ENCODE measurements at places on chromosomes 4 and X. TPM values are rescaled to one million over a fixed set of nuclear protein-coding genes. Genes with fewer than 3 reads are reported as not detected.

Gene FANCB
- 6.4 TPM for total RNA-seq

Gene HPGDS
- total RNA-seq, result 32.3 TPM

DNA sequence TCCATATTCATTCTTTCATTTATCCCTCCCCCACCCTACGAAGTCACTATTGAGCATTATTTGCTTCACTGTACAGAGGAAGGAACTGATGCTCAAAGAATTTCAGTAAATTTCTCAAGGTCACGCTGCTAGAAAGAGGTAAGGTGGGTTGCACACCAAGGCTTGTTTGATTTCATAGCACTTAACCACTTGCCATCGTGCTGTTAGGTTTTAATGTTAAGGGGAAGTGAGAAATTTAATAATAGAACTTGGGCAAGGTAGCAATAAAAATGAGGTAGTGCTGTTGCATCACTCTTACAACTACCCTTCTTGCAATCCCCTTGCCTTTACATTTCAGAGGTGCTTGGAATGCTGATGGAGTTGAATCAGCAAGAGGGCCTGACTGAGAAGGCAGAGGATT lies 343.1 kb downstream of the MID1IP1 start:
- no peak for DNase-seq

GRCh38 chr4:80500613-80501012 lies 165.1 kb downstream of the CFAP299 start:
- DNase-seq, result no peak

- DNase-seq, result no peak
Observed at GRCh38 chrX:153320555-153321184, 897 bp downstream of the PNMA6F start.

DNA sequence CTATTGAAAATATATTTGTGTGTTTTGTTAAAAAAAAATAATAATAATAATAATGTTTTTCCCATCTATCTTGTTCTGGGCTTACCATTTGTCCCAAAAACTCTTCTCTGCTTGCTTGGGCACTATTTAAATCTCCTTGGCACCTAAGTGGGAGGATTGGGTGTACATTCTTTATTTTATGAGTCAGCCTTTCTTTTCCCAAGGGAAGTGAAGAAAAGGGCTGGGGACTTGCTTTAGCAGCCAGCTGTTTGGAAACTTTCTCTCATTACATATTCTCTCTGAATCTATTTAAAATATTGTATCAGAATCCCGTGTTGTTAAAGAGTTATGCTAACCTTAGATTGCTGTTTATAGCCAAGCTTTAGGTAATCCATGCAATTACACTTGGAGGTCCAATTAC lies 2332.4 kb downstream of the ARAP2 start:
- no peak for DNase-seq

- DNase-seq, result no peak
Observed at GRCh38 chrX:53246231-53246630, 21.2 kb upstream of the KDM5C start.

- no peak for DNase-seq
Observed at GRCh38 chrX:131724292-131724691, 180.4 kb downstream of the OR13H1 start.

DNA sequence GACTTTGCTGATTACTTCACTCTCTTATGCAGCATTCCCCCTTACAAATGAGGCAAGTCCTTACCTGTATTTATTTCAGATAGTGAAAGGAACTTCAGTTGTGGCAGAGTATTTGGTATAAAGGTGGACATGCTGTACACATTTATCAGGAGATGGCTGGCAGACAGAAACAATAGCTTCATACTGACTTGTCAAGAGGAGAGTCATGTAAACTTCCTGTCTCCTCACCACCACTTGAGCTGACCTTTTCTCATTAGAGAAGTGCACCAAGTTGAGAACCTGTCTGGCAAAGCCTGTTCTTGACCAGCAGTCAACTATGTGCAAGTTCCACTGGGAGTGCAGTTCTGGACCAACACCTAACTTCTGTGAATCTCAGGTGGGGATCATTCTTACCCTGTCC lies 80.8 kb downstream of the LARP1B start:
- DNase-seq, result no peak

DNA sequence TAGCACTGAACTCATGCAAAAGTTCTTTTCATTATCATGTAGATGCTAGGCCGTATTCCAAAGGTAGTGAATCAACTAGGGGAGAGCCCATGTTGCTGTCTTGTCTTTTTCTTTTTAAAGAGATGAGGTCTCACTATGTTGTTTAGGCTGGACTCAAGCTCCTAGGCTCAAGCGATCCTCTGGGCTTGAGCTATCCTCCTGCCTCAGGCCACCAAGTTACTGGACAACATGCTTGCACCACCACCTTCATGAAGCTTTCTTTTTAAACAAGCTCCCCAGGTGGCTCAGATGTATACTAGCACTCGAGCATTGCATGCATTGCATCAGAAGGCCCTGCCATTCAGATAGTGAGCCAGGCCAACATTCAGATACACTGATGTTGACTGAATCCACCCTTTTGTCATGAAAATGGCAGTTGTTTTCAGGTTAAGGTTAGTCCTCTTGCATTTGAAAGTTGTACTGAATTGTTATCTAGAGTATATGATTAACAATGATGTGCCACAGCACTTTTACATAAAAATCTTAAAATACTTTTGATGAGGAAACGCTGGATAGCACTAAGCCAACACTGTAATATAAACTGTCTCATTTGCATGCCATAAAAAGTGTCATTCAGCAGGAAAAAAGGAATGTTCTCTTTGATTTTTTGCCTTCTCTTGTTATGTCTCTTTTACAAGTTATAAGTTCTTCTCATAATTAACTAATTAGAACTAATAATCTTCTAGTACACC lies 76.7 kb downstream of the FNIP2 start:
- no peak for DNase-seq

Gene RIBC1
- total RNA-seq, result 1.5 TPM

DNA sequence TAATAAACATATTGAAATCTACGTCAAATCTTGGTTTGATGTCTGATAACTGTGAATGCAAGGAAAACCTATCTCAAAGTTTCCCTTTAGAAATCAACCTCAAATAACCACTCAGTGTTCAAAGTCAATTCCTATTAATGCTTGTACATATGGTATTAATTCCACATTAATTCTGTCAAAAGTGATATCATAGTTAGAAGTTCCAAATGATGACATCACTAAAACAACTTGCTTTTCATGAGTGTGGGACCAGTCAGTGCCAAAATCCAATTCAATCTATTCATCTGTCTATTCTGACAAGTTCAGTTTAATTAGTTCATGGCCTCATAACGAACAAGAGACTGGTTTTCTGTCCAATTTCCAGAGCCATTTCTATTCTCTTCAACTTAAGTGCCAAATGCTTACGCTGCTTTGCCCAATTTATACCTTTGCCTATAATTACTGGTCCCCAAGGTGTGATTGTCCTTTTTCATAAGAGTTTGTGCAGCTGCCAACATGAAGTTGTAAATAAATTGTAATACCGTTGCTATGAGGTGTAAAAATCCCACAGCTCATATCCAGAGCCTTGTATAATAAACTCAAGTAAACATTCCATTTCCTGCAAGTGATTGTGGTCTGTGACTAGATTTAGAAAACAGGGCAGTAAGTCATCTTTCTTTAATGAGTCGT lies 476.2 kb downstream of the RAB28 start:
- no peak for DNase-seq

All from NCI-H460 (cell line).